ENCODE measurements at places on chromosomes 5 and 9.

- DNase-seq, result no peak
Measured at GRCh38 chr9:96187151-96187555, 114.8 kb downstream of the HSD17B3 start.

GRCh38 chr5:141969783-141970771 is 1.2 kb downstream of the RNF14 start:
- no peak for DNase-seq

GRCh38 chr5:78562001-78562400 is 86.6 kb downstream of the LHFPL2 start:
- no peak for DNase-seq

- DNase-seq, result no peak
Measured at GRCh38 chr5:52657247-52657645, 130.5 kb upstream of the ITGA1 start.
